KBM-7 (cell line): ENCODE measurements at places on chromosomes 6 and 20.

DNA sequence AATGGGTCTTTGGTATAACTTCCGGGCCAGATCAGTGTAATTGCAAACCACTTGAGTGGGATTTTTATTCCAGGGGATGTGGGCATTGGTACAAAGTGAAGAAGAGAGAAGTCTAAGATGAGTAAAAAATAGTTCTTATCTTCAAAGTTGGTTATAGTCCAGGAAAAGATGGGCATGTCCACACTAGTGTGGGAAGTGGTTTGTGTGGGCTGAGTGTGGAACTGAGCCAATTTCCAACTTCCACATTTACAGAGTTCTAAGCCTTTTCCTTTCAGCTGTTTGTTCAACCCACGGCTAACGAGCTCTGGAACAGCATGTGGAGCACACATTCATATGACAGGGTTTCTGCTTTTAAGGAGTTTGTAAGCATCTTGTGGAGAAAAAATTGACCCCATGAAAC lies 72.3 kb upstream of the IFNGR1 start:
- DNase-seq: peak; percentile 99

DNA sequence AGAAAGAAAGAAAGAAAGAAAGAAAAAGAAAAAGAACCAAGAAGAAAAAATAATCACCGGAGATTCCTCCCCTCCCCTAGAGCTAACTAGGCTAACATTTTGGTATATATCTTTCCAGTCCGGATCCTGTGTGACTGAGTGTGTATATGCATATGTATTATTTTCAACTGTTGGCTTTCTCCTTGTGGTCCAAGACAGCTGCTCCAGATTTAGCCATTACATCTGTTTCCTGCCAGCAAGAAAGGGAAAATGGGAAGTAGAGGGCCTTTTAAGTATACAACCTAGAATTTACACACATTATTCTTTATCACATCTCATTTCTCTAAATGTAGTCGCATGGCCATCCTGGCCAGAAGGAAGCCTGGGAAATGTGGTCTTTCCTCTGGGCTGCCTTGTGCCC lies 15.2 kb downstream of the SLC52A3 start:
- peak; percentile 88 for DNase-seq

- DNase-seq: no peak
Observed at GRCh38 chr6:36714511-36714910, 16.9 kb downstream of the RAB44 start.

GRCh38 chr6:73234733-73235132 lies 9.4 kb upstream of the KHDC1L start:
- no peak for DNase-seq

GRCh38 chr6:144104898-144105487 lies 9.6 kb upstream of the SF3B5 start:
- DNase-seq: peak; percentile 69

DNA sequence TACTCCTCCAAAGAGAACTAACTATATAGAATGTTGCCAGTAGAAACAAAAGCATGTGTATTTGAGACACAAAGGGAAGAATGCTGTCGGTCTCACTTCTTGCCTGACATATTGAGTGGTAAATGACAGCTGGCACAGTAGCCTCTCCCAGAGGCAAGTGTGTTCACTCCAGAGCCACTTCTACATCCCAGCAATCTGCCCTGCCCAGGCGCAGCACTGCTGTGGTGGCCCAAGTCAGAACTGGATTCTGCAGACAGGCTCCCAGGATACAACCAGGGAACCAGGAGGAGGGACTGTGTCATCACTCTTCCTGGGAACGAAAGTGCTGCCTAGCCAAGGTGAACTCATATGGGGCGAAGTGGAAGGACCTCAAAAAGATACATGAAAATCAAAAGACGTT lies 103.2 kb upstream of the ARMC2 start:
- DNase-seq: no peak

DNA sequence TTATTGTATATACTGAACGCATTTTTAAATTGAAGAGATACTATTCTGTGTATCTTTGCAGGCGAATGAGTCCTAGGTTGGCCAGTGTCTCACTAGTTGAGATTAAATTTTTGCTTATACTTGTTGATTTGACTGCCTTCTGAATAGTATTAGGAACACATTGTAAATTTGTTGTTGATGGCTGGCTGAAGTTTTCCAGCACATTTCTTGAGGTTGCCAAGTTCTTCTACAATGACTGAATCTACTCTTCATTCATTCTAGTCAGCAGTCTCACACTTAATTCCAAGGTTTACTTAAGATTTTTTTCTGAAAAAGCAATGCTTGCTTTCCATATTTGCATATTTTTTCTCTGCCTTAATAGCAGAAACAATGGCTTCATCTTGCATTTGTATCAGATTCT lies 151.7 kb downstream of the ZFAND3 start:
- no peak for DNase-seq

DNA sequence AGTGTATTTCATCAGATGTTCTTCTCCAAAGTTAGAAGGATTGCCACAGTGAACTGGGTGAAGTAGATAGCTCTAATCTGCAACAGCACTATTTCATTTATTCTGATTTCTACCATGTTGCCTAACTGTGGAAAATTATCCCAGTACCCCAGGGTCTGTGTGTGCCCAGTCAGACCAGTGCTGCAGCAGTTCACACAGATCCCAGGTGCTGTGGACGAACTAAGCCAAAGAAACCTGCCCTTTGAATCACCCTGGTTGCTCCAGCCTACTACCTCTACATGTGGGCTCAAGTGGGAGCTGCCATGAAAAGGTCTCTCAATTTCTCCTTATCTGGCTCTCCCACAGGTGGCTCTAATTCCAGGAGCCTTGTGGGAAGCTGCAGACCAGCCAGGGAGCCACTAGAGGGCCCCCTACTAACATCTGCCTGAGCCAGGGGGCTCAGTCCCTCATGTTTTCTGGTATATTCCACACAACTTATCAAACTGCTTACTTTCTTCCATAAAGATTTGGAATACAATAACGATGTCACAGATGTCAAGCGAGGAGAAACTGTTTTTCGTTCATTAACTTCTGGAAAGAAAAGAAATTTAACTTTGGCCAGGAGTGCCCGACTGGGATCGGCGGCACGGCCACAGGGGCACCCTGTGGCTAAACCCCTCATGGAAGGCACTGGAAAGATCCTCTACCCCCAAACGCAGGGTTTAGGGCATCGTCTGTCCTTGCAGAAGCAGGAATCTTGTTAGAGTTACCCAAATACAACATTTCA lies 31.6 kb upstream of the LY86 start:
- DNase-seq: peak; percentile 85

- no peak for DNase-seq
Observed at GRCh38 chr6:141437011-141437410, 695.7 kb upstream of the GJE1 start.

- no peak for DNase-seq
Observed at GRCh38 chr6:42729731-42730130, 7.3 kb upstream of the PRPH2 start.

DNA sequence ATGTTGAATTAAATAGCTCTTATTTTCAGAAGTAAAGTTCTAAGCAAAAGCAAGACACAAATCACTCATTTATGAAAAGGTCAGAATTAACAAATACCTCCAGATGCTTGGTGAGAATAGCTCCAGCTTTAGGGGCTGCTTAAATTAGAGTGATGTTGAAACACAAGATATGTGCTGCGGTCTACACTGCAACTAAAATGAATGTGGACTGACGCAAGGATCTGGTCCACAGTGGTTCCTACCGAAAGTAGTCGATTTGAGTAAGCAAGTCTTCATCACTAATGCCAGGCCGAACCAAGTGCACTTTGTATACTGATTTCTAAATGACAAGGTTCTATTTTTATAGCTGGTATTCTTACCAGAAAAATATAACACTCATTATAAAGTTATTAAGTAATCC lies 96.3 kb downstream of the PRDM1 start:
- DNase-seq: no peak

- no peak for DNase-seq
Observed at GRCh38 chr20:60172346-60172984, 214.2 kb downstream of the CDH26 start.

GRCh38 chr20:51622004-51622874 lies 79.7 kb upstream of the NFATC2 start:
- no peak for DNase-seq

GRCh38 chr6:37340639-37340943 lies 13.2 kb upstream of the RNF8 start:
- DNase-seq: no peak

DNA sequence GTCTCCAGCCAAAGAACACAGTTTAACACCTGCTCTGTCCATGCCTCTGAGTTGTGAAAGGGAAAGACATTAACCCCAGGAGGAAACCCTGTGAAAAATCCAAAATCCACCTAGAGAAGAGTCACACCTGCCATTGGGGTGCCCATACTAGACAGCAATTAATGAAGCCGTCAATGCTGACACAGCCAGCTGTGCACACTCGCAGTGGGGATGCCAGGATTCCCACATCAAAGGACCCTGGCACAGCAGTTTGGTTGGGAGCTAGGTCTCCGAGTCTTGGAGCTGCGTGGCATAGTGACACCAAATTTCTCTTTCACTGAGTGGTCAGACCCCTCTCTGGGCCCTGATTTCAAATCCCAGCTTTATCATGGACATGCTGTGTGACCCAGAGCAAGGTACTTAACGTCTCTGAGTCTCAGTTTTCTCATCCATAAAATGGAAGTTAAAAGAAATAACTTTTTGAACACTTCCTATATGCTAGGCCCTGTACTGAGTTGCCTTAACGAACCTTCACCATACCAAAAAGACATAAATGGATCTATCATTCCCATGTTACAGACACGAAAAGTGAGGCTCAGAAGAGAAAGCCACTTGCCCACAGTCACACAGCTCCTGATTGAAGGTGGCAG lies 30.8 kb downstream of the BPIFB1 start:
- no peak for DNase-seq

- no peak for DNase-seq
Observed at GRCh38 chr6:164085091-164086075, 670.9 kb downstream of the QKI start.

- no peak for DNase-seq
Observed at GRCh38 chr20:38812709-38813573, 7.4 kb downstream of the PPP1R16B start.

DNA sequence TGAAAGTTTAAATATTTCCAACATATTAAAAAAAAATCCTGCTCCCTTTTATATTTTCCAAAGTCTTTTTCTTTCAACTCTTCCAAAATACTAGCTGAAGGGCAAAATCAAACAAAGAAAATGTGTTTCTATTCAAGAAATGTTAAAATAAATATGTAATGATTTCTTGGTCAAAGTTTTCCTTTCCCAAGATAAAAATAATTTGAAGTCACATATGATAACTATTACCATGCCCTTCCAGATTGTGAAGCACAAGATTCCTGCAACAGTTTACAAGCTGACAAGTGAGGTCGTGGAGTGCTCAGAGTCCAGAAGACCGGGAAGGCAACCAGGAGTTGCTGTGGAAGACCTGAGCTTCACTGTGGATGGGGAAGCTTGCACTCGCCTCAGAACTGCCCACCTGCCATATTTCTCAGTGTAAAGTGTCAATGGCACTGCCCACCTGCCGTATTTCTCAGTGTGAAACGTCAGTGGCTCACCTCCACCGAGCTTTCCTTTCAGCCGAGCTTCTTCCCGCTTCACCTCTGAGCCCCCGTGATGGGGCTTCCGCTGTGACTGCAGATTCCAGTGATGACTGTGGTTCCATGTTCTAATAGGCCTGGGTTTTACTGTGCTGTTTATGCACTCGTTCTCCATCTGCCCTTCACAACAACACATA lies 160.5 kb downstream of the THBS2 start:
- no peak for DNase-seq

DNA sequence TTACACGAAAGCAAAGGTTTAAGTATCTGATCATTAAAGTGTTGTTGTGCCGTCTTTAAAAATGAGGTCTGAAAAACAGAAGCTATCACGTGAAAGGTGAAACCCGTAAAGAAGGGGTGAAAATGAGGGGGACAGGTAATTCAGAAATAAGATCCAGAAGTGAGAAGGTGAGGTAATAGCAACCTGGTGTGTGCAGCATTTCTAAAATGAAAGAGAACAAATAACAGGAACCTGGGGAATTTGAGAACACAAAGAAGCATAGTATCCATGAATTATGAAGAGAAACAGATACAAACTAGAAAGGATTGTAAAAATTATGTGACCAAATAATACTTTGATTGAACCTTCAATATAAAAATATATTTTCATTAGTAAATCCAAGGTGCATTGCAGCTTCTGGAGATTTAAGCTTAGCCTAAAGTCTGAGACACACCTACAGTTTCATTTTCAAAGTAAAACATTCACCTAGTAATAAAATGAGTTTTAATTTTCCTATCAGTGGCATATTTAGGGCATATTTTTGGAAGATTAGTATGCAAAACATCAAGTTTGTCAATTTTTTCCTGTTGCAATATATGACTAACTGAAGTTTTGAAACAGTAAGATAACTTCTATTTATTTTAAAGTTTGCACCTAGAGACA lies 1.4 kb downstream of the HEY2 start:
- no peak for DNase-seq

DNA sequence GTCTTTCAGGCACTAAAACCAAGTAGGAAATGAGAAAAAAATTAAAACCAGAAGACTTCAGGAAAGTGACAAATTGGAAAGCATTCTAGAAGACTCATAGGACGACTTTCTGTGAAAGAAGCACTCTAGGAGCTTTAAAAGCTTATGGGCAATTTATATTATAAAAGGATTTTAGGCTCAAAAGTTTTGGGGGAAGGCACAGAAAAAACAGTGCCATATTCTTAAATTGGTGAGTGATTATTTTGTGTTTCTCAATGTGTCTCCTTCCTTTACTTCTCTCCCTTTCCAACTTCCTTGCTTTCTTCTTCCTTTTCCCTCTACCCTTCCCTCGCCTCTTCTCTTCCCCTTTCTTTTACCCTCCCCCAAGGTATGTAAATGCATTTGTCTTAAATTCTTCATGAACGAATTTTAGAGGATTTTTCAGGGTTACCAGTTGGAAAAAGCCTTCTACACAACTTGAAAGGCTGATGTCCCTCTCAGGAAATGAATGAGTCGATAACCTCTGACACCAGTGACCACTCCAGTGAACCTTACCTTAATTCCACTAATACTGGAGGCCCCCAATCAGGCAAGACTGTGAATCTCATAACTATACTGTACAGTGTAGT lies 2.6 kb upstream of the LIN28B start:
- peak; percentile 76 for DNase-seq

DNA sequence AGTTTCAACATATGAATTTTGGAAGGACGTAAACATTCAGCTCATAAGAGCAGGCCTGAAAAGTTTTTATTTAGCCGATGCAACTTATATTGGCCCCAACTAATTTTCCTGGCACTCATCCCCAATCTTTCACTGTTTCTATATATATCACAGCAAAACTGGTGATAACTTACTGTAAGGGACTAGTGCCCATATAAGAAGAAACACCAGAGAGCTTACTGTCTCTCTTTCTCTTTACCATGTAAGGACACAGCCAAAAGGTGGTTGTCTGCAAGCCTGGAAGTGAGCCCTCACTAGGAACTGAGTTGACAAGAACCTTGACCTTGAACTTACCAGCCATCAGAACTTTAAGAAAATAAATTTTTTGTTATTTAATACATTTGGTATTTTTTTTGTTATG lies 807.4 kb upstream of the CITED2 start:
- DNase-seq: no peak

DNA sequence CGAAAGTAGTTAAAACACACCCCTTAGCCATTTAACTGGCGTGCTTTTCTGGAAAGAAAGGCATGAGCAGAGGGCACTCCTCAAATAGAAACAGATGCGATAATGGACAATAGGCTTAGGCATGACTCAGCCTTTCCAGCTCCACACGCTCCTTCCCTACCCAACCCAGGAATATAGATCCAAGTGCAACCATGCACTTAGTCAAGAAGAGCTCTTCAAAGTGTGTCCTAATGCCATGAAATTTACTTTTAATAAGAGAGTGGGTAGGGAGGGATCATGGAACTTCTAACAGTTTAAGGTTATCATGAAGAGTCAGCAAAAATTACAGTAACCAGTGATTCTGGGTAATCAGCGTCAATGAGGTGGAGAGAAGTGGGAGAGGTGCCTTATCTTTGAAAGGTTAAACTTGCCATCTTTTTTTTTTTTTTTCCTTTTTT lies 2.4 kb upstream of the EFHC1 start:
- no peak for DNase-seq
